NCI-H1436 (cell line): ENCODE measurements at places on chromosomes 7 and 10.

DNA sequence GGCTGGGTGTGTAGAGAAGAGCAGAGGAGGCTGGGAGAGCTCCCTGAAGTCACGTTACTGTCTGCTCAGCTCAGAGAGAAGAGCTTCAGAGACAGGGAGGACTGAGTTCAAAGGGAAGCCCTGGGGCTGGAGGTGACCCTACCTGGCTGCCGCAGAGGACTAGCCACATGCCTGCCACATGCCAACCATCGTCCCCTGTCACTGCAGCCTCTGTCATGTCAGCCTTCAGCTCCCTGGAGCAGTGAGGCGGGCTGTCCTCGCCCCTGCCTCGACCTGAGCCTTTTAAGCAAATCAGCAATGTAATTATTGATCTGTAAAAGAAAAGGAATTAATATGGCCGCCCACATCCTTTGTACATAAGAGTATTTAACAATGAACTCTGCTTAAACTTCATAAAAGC lies 89.3 kb upstream of the RET start:
- DNase-seq = no peak

DNA sequence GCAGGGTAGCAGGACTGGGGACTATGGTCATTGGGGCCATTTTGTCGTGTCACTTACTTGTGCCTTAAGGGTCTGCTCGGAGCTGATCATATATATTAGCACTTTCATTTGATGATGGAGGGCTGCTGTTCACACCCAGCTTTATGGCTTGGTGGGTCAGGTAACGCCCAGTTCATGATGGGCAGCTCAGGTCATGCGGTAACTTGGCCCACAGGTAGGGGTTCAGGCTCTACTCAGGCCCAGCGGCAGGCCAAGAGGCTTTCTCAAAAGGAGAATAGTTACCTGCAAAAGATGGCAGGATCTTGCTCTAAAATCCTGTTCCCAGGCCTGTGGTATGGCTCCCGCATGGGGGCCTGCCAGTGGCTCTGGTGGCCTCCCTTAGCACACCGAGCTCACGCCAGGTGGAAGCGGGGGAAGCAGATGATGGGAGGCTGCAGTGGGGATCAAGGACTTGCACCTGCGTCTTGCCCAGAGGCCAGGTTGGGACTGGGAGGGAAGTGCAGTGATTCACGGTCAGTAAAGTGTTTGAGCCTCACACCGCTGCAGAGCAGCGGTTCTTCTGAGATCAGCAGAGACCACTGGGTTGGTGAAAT lies 109.5 kb downstream of the ADCY1 start:
- DNase-seq = no peak

DNA sequence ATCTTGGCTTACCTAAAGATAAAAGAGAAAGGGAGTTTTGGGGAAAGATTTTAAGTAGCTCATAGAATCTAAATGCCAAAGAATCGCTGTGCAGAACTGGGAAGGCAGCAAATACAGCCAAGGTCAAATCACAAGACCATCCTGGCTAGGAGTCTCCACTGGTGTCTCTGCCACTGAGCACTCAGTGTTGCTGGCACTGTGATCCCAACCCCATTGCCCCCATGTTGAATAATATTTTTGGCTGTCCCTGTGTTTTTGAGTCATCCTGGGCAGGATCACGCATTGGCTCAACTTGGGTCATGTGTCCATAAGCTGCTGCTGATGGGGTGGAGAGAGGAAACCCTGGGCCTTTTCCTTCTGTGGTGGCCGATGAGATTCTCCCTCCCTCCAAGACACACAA lies 21.2 kb downstream of the TLX1 start:
- DNase-seq = no peak

DNA sequence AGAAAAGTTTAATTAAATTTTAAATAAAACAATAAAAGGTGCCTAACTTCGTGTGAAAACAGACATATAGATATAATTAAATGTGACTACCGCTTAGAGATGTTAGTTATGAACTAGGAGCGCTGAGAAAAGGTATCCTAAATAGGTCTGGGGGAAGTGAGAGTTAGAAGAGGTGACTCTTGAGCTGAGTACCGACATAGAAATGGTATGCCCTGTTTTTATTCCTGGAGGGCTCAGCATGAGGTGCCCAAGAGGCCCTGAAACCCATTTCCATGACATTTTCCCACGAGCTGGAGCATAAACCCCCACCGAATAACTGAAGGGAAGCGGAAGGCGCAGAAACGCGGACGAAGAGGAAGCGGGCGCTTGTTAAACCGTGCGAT lies 433 bp upstream of the STARD3NL start:
- DNase-seq = no peak

DNA sequence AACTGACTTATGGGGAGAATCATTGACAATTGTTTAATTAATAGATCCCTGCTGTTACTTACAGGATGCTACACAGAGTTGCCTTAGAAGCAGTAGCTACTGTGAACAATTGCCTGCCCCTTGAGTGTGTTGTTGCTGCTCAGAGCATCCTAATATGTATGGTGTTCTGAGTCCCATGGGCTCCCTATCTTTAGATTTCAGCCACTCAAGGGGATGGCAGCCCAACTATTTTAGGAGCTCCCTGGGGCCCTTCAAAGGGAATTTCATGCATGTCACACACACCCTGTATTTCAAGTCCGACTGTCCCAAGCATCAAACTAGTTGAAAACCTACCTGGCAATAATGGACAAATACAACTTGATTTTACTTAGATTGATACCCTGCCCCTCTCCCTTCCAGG lies 111.2 kb downstream of the NOC3L start:
- no peak for DNase-seq
